ENCODE measurements at places on chromosomes 2 and 18.

- DNase-seq = no peak
These were observed 140.2 kb upstream of the ETAA1 start for GRCh38 chr2:67256892-67257291.

DNA sequence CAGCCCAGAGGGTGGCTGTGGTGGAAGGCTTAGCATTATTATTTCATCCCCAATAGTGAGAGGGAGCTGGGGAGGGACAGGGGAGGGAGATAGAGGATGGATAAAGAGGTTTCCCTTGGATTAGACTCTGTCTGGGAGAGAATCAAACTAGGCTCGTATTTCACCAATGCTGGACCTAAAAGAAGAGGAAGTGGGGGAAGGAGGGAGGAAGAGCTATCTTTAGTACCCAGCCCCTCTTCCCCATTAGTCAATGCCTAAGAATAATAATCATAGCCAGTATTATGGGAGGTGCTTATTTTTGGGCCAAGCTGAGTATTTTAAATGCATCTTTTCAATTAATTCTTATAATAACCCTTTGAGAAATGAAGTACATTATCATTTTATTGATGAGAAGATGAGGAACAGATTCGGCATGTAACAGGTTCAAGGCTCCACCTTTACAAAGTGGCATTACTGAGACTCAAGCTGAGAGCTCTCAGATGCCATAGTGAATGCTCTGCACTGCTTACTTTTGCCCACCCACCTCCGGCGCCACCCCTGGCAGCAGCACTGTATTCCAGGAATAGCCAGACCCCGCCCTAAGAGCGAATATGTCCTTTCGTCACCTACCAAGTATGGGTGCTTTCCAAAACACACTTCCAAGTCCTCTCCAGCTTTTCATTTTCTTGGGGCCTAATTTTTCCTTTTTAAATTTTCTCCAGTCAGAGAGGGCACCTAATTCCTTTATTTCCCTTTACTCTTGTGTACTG lies 21.0 kb downstream of the PAX8 start:
- DNase-seq = no peak

DNA sequence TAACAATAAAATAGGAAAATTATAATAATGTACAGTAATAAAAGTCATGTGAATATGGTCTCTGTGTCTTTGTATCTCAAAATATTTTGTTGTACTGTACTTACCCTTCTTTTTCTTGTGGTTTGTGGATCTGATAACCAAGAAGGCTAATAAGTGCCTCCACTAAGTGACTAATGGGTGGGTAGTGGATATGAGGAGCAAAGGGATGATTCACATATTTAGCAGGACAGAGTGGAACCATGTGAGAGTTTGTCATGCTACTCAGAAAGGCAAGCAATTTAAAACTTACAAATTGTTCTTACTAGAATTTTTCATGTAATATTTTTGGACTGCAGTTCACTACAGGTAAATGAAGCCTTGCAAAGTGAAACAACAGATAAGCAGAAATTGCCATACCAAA lies 1241.2 kb upstream of the CDH2 start:
- DNase-seq = no peak

DNA sequence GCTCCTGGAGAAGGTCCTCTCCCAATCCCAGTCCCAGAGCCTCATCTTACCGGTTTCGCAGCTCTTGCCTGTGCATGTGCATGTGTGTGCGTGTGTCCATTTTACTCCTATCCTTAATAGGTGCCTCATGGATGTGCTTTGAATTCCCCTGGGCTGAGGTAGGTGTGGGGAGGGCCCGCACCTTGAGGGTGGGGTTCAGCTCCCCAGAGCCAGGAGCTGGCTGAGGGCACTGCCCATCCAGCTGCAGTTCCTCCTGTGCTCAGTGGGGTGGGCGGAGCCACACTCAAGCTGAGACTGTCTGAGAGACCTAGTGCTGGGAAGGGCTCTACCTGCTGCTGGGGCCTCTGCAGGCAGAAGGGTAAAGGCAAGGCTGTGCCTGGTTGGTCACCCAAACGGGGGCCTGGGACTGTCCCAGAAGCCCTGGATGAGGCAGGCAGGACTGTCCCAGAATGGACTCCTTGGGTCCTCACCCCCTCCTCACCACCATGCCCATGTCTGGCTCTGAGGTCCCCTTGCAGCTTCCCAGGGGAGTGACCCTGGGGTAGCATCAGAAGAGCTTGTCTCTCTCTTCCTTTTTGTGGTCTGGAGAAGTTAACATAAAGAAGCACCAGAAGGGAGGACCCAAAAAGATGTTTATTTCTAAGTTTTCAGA lies 8.9 kb downstream of the GDF7 start:
- no peak for DNase-seq

DNA sequence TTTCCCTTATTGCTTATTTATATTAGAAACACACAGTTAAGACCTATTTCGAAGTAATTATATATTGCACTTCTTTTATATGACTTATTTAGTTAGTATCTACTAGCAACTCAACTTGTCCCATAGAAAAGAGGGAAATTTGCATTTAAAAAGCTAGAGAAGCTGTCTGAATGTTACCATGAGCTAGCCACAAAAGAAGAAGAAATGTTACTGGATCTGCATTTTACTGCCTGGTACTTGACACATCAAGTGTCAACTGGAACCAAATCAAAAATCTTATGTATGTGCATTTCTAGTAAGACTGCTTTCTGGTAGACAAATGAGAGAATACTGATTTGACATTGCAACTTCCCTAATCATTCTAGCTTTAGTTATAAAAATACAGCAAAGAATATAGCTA lies 424.6 kb upstream of the VRK2 start:
- no peak for DNase-seq

GRCh38 chr2:206526416-206526815 lies 83.1 kb downstream of the ADAM23 start:
- peak; percentile 15 for DNase-seq

- DNase-seq = no peak
These were observed 175.2 kb downstream of the SNTG2 start for GRCh38 chr2:1125633-1126370.

- no peak for DNase-seq
These were observed 48.1 kb upstream of the CTIF start for GRCh38 chr18:48490641-48491293.

Data from tongue (tissue), 3 donors.